ENCODE measurements at places on chromosomes 5 and 9. TPM values are rescaled to one million over a fixed set of nuclear protein-coding genes. Genes with fewer than 3 reads are reported as not detected.

DNA sequence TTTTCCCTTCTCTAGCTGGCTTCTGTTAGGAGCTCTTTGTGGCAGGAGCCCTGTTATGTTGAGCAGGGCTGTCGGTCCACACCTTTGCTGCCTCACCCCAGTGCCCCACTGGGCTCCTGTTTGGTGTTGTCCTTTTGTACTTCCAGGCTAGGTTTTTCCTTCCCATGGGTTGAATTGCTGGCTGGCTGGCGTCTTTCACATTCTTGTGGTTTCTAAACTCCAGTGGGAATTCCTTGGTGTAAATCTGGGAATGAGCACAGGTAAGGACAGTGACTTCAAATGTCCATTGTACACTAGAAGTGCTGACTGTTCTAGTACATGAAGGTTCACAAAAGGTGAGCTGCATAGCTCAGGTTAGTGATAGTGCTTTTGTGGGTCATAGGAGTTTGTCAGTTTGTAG is 30.4 kb downstream of the RASGRF2 start:
- DNase-seq, result no peak

- DNase-seq, result no peak
Measured at GRCh38 chr9:136075881-136076678, 19.0 kb downstream of the NACC2 start.

- no peak for DNase-seq
Measured at GRCh38 chr9:85703398-85703797, 38.4 kb downstream of the AGTPBP1 start.

GMCL2 gene
- polyA plus RNA-seq, result not detected

TBC1D9B gene
- 33.6 TPM for polyA plus RNA-seq

DNA sequence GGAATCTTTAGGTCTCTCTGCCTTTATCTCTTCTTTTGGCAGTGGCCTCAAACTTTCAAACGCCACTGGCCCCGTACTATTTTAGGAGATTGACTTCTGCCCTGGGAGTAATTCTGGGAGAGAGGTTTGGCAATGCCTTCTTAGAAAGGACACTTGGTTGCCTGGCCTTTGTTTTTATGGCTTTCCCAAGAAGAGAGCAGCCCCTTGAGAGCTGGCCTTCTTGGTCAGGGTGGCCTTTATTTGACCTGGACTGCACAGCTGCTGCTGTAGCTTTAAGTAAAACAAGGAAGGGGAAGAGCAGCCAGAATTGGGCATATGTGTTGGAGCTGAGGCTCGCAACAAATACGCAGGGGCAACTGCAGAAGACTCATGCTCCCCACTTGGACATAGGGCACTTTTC is 60.8 kb downstream of the PTPN3 start:
- no peak for DNase-seq

DNA sequence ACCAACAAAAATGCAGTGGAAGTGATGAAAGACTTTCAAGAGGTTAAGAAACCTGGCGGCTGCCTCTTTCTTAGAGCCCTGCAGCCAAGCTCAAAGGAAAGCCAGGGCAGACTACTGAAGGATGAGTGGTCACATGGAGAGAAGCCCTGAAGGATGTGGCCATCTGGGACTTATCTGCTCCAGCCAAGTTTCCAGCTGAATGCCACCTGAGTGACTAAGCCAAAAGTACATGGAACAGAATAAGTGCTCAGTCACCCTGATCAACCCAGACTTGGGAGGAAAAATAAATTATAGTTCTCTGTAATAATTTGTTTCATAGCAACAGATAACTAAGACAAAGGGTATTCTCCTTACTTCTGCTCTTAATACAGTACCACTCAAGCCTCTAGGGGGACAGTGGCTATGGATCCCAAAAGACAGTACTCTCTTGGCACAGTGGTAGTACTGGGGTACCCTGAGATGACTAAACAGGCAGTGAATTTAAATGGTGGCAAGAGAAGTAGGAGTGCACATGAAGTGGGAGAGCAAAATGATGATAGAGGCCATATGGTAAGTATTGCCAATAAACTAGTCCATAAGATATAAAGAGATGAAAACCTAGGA is 182.3 kb downstream of the ELAVL2 start:
- DNase-seq, result no peak

GRCh38 chr5:142317753-142318152 is 7.1 kb downstream of the SPRY4 start:
- no peak for DNase-seq

GRCh38 chr9:134957165-134957944 is 39.6 kb upstream of the FCN1 start:
- no peak for DNase-seq

GRCh38 chr5:131254741-131255140 is 9.1 kb upstream of the CDC42SE2 start:
- DNase-seq, result no peak

STKLD1 gene
- polyA plus RNA-seq, result 0.26 TPM

DNA sequence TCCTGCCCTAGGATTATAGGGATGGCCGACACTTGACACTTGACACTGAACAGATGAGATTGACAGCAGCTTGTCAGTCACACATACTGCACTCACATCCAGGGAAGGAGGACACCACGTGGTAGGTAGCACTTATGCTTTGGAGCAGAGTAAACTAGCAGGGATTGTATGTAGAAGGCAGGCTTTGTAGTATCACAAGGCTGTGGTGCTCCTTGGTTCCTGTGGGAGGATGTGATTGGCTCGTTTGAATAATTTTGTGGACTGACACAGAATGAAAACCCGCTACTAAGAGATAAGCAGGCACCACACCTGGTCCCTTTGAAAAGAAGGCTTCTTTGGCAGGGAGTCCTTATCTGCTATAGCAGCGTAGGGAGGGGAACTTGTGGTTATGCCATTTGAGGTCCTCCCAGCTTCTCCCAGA is 63.6 kb upstream of the IL12B start:
- no peak for DNase-seq

- no peak for DNase-seq
Measured at GRCh38 chr9:136054146-136054545, 40.9 kb downstream of the NACC2 start.

DNA sequence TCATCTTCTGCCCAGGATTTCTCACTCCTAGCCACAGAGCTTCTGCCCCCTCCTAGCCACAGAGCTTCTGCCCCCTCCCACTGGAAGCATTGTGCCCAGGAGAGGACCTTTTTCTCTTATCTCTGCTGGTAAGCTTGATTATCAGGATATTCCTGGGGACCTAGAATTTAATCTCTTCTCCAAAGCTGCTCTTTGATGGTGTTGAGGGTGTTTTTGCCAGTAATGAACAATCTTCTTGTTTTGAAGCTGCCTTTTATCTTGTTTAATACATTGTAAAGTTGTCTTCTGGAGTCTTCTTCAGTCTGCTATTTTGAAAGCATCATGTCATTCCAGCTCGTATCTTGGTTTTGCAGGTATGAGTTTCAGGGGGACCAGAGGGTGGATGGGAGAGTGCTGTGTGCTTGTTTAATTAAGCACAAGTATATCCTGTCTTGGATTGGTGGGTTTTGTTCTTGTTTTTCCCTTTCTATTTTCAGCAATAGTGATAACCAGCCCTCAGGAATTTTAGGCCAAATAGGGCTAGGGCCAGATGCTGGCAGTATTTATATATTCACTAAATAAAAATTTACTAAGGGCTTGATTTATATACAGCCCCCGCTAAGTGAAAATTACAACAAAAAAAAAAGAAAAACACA is 214.0 kb upstream of the DMRT1 start:
- DNase-seq, result no peak

- DNase-seq, result no peak
Measured at GRCh38 chr5:144583541-144584449, 413.1 kb downstream of the KCTD16 start.

DNA sequence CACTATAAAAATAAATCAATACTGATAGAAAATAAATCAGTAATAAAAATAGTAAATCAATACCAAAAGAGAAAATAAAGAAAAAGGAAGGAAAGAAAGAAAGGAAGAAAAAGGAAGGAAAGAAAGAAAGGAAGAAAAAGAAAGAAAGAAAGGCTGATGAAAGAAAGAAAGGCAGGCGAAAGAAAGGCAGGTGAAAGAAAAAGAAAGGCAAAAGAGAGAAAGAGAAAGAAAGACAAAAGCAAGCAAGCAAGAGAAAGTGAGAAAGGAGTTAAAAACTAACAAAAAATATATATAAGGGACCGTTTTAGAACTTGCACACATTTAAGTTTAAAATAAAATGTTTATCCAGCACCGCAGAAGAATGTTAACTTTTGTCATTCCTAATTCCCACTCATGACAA is 116.0 kb downstream of the SVEP1 start:
- no peak for DNase-seq

- no peak for DNase-seq
Measured at GRCh38 chr5:77218263-77218662, 7.8 kb downstream of the PDE8B start.

Measured in H1 (cell line).